ENCODE measurements at places on chromosomes 13 and 19.

- DNase-seq = no peak
- H3K27me3 ChIP-seq = no peaks in the 10 kb centered on the region
- no peaks in the 10 kb centered on the region for H3K36me3 ChIP-seq
- H3K27ac ChIP-seq = no peak overlapping the region
- no peaks in the 10 kb centered on the region for H3K4me1 ChIP-seq
These were observed 11.6 kb upstream of the ZNF835 start for GRCh38 chr19:56683116-56683515.

DNA sequence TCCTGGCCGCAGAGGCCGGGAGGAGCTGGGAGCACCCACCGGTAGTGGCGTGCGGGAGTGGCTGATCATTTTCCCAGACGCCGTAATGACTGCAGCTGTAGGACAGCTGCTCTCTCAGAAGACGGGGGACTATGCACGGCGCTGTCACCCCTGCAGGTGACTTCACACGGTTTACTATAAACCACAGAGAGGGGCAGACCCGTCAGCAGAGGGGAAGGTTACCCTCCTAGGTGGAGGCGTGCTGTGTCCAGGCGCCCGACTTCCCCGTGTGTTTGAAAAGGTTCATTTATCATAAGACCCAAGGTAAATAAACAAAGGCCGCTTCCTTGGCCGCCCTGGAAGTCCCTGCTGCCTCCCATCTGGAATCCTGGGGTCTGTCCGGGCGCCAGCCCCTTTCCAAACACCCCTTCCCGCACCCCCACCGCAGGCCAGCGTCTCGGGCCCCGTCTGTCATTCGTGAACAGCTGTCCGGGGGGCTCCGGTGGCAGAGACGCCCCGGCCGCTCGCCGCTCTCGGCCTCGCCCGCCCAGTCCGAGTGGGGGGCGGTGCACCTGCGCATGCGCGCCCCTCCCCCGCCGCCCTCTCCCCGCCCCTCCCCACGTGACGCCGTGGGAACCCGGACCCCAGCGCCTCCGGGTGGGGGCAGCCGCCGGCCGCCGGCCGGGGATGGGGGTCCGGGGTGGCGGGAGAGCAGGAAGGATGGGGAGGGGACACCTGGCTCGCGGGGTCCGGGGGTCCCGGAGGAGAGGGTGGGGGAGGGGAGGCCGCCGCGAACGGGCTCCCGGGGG is 915 bp downstream of the SHC2 start:
- H3K27me3 ChIP-seq = peaks cover 2% of the 10 kb centered on the region
- H3K27ac ChIP-seq = no peak overlapping the region
- H3K4me1 ChIP-seq = peaks cover 5% of the 10 kb centered on the region
- peak overlapping the region; percentile 28 for H3K4me3 ChIP-seq
- H3K36me3 ChIP-seq = no peaks in the 10 kb centered on the region
- DNase-seq = peak; percentile 16

DNA sequence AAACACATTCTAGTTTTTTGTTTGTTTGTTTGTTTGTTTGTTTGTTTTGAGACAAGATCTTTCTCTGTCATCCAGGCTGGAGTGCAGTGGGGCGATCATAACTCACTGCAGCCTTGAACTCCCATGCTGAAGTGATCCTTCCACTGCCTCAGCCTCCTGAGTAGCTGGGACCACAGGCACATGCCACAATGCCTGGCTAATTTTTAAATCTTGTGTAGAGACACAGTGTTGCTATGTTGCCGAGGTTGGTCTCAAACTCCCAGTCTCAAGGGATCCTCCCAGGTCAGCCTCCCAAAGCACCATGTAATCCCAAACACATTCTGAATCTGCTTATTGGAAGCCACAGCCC is 15.8 kb downstream of the PLA2G4C start:
- H3K4me3 ChIP-seq = no peak overlapping the region
- no peak for DNase-seq
- no peak overlapping the region for H3K27ac ChIP-seq
- no peaks in the 10 kb centered on the region for H3K36me3 ChIP-seq

- DNase-seq = peak; percentile 99
- no peaks in the 10 kb centered on the region for H3K27me3 ChIP-seq
- H3K27ac ChIP-seq = peak overlapping the region; percentile 85
- H3K36me3 ChIP-seq = no peaks in the 10 kb centered on the region
- no peak overlapping the region for H3K4me3 ChIP-seq
These were observed 143.9 kb upstream of the TSC22D1 start for GRCh38 chr13:44719857-44720671.

GRCh38 chr19:5985098-5985783 is 7.3 kb upstream of the RANBP3 start:
- no peak overlapping the region for H3K4me3 ChIP-seq
- H3K27me3 ChIP-seq = no peaks in the 10 kb centered on the region
- H3K4me1 ChIP-seq = peaks cover 15% of the 10 kb centered on the region
- H3K27ac ChIP-seq = no peak overlapping the region
- peak; percentile 58 for DNase-seq
- H3K36me3 ChIP-seq = no peaks in the 10 kb centered on the region

DNA sequence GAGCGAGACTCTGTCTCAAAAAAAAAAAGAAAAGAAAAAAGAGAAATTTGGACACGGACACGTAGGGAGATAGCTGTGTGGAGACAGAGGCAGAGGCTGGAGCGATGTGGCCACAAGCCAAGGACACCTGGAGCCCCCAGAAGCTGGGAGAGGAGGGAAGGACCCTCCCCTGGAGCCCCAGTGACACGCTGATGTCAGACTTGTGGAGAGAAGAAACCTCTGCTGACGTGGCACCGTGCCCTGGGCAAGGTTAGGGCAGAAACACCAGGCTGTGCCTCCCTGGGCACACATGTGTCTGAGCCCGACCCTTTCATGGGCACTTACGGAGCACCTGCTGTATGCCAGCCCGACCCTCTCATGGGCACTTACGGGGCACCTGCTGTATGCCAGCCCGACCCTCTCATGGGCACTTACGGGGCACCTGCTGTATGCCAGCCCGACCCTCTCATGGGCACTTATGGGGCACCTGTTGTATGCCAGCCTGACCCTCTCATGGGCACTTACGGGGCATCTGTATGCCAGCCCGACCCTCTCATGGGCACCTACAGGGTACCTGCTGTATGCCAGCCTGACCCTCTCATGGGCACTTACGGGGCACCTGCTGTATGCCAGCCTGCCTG is 17.8 kb downstream of the ARID3A start:
- H3K36me3 ChIP-seq = no peaks in the 10 kb centered on the region
- H3K4me1 ChIP-seq = peaks cover 17% of the 10 kb centered on the region
- no peak overlapping the region for H3K4me3 ChIP-seq
- H3K27me3 ChIP-seq = no peaks in the 10 kb centered on the region

DNA sequence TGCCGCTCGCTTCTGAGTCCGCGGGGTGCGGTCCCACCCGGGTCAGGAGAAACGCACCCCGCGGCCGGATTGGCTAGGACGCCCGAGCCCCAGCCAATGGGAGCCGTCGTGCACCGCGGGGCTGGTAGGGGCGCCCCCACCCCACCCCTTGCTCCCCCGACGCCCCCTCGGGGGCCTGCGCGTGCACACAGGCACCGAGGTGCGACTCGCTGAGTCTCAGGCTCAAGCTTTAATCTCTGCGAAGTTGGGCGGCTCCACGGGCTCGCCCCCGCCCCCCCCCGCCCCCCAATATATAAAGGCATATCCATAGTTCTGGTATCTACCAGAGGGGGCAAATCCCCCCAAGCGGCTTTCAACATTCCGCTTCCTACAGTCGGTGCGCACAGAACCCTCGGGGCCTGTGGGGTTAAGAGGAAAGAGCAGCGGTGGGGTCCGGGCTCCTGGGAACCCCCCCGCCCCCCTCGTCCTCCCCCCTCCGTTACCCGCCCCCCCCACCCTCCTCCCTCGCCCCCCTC is at the start of gene COX6B2:
Gene COX6B2, minus strand, starts transcription at position 22 of the 515 bp plus-strand sequence. CDS start 198 bp downstream, outside the sequence.
- H3K4me3 ChIP-seq = peak within 1 kb of the TSS; percentile 17
- DNase-seq = no peak
- H3K27me3 ChIP-seq = peaks cover 17% of the 10 kb centered on the region
- H3K4me1 ChIP-seq = peaks cover 10% of the 10 kb centered on the region
- H3K27ac ChIP-seq = no peak within 1 kb of the TSS

DNA sequence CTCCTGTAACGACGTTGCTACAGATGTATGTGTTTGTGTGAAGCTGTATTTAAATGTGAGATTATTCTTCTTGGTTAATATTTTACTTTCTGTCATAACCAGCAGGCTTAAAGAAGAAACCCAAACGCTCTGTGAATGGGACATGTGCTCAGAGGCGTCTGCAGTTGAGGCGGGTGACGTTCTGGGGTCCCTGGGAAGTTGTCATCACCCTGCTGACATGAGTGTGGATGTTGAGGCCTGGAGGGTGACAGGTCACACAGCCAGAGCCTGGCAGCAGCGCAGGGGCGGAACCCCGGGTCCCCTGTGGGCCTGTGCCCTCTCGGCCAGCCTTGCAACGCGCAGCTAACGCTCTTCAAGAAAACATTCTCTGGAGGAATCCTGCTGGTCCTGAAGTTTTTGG is 16.6 kb downstream of the RASA3 start:
- no peaks in the 10 kb centered on the region for H3K27me3 ChIP-seq
- no peak overlapping the region for H3K4me3 ChIP-seq
- H3K4me1 ChIP-seq = peaks cover 60% of the 10 kb centered on the region

GRCh38 chr13:107395927-107396662 is 819.2 kb downstream of the LIG4 start:
- H3K27me3 ChIP-seq = no peaks in the 10 kb centered on the region
- no peaks in the 10 kb centered on the region for H3K36me3 ChIP-seq
- no peak overlapping the region for H3K4me3 ChIP-seq
- no peaks in the 10 kb centered on the region for H3K4me1 ChIP-seq

- H3K36me3 ChIP-seq = no peaks in the 10 kb centered on the region
- DNase-seq = no peak
- no peak overlapping the region for H3K4me3 ChIP-seq
These were observed 13.4 kb downstream of the RB1 start for GRCh38 chr13:48316826-48317510.

- no peak for DNase-seq
- H3K27me3 ChIP-seq = peaks cover 23% of the 10 kb centered on the region
- H3K36me3 ChIP-seq = no peaks in the 10 kb centered on the region
- peaks cover 10% of the 10 kb centered on the region for H3K4me1 ChIP-seq
- peak overlapping the region; percentile 54 for H3K27ac ChIP-seq
These were observed 699 bp downstream of the MEGF8 start for GRCh38 chr19:42325896-42326771.

DNA sequence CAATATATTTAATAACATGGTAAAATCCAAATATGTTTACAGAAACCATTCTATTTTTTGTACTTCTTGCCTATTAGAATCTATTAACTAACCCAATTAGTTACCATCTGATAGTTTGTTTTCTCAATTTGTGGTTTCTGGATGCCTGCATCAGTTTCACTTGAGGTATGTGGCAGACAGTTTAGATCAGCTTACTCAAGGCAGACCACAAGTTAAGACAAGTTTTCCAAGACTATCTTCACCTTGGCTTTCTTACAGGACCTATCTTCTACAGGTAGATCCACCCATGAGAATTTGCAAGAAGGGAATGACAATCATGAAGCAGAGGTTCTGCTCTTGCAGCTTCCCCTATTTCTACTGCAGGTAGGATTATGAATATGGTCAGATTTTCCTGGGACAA is 458.6 kb downstream of the DACH1 start:
- no peaks in the 10 kb centered on the region for H3K36me3 ChIP-seq
- no peak for DNase-seq
- H3K27me3 ChIP-seq = no peaks in the 10 kb centered on the region
- H3K27ac ChIP-seq = no peak overlapping the region
- no peak overlapping the region for H3K4me3 ChIP-seq

DNA sequence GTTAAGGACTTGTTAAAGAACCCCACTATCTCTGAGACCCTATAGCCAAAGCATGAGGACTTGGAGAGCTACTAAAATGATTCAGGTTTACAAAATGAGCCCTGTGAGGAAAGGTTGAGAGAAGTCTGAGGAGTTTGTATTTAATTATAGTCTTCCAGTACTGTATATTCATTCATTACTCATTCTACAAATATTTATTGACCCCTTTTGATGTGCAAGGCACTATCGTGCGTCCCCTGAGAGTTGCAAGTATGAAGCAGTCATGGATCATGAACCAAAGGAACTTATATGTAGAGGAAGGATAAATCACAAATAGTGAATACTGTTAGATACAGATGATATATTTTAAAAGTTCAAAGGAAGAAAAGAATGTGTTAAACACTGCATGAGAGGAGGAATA is 84.4 kb downstream of the DNAJC15 start:
- H3K27ac ChIP-seq = no peak overlapping the region
- H3K27me3 ChIP-seq = no peaks in the 10 kb centered on the region
- no peaks in the 10 kb centered on the region for H3K36me3 ChIP-seq
- H3K4me3 ChIP-seq = no peak overlapping the region
- peaks cover 3% of the 10 kb centered on the region for H3K4me1 ChIP-seq

- H3K4me3 ChIP-seq = no peak overlapping the region
- H3K27me3 ChIP-seq = no peaks in the 10 kb centered on the region
- H3K36me3 ChIP-seq = no peaks in the 10 kb centered on the region
- no peak overlapping the region for H3K27ac ChIP-seq
- DNase-seq = peak; percentile 55
- H3K4me1 ChIP-seq = peaks cover 11% of the 10 kb centered on the region
These were observed 37.4 kb downstream of the KLF5 start for GRCh38 chr13:73096173-73096572.

DNA sequence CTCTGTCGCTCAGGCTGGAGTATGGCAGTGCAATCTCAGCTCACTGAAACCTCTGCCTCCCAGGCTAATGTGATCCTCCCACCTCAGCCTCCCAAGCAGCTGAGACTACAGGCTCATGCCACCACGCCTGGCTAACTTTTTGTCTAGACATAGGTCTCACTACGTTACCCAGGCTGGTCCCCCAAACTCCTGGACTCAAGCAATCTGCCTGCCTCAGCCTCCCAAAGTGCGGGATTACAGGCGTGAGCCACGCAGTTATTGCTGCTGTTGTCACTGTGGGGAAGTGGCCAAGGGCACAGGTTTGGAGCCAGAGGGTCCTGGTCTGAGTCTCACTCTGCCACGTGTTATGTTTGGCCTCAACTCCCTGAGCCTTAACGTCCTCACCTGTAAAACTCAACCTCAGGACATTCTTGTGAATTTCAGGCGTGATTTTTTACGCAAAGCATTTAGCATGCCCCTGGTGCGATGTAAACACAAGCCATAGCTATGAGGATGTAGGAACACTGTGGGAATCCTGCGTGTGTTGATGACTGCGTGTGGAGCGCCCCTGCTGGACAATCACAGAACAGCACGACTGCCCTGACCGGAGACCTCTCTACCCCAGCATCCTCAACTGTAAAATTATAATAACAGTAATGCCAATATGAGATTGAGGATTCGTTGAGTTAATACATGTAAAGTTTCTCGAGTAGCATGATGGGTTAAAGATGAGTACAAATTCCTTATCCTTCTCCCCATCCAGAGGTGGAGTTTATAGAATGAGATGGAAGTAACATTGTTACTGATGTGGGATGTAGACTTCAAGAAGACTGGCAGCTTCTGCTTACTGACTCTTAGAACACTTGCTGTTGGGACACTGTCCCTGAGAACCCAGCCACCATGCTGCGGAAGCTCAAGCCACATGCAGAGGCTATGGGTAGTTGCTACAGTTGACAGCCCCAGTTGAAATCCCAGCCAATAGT is 41.8 kb upstream of the PNMA8B start:
- no peaks in the 10 kb centered on the region for H3K4me1 ChIP-seq
- peaks cover 4% of the 10 kb centered on the region for H3K27me3 ChIP-seq
- H3K27ac ChIP-seq = no peak overlapping the region
- no peaks in the 10 kb centered on the region for H3K36me3 ChIP-seq
- no peak for DNase-seq

GRCh38 chr13:45238945-45239795 is 38.3 kb upstream of the KCTD4 start:
- no peak overlapping the region for H3K4me3 ChIP-seq
- no peak overlapping the region for H3K27ac ChIP-seq
- no peaks in the 10 kb centered on the region for H3K27me3 ChIP-seq
